ENCODE measurements at places on chromosomes 3 and 15.

DNA sequence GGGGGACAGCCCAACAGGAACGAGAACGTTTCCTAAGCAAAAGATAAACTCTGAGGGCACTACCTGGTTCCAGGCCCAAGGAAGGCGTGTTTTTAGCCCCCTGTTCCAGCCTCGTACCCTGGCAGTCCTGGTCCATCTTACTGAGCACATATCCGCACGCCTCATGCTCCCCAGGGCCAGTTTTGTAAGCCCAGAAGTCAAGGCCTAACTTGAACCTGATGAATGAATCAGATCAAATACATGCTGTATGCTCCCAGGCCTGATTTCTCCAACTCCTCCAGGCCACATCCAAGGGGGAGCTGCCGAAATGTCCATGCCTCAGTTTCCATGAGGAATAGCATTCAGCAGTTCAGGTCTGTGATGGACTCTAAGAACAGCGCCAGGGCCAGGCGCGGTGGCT is 14.3 kb upstream of the DOCK3 start:
- DNase-seq, result no peak

GRCh38 chr3:52432225-52432624 is 12.7 kb downstream of the SEMA3G start:
- DNase-seq, result no peak

DNA sequence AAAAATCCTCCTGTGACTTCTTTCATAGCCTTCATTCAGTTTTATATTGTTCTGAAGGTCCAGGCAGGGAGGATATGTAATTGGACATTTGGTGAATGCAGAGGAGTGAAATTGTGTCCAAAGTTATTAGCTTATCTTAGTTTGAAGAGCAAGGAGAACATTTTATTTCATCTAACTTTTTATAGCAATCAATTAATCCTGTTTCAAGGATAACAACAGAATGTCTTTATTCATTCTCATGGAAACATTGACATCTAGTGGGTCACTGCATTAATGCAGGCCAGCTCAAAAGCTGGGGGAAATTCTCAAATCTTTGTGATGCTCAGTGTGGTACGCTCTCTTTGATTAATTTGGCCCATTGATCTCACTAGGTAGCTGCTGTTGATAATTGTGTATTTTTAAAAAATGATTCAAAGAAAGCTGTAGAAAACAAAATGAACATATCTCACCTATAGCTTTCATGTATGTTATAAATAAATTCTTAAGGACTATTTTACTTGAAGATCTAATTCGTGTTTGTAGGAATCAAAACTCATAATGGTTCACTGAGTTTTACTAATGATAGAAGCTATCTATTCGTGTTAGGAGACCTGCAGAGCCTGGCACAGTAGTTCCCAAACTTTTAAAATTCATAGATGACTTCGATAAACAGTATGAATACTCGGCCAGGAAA is 150.8 kb upstream of the KCNMB2 start:
- peak; percentile 66 for DNase-seq

DNA sequence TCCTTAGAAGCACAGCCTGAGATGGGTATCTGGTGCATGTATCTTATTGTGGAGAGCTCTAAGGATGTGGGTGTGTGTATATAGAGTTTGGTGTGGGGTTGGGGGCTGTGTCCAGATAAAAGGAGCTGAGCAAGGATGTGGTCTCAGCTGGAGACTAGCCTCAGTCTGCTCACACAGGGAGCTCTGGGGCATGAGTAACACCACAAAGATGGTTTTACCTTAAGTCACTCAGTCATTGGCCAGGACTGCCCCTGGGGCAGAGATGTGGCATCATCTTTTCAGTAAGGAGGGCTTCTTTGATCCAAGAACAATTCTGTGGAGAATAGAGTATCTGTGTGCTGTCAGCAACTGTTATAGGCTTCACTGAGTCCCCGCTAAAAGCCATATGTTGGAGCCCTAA is 163.4 kb upstream of the NUDT16 start:
- DNase-seq, result no peak

GRCh38 chr3:2568156-2568555 is 469.5 kb downstream of the CNTN4 start:
- DNase-seq, result no peak

GRCh38 chr3:23785097-23785645 is 20.6 kb upstream of the UBE2E1 start:
- no peak for DNase-seq

DNA sequence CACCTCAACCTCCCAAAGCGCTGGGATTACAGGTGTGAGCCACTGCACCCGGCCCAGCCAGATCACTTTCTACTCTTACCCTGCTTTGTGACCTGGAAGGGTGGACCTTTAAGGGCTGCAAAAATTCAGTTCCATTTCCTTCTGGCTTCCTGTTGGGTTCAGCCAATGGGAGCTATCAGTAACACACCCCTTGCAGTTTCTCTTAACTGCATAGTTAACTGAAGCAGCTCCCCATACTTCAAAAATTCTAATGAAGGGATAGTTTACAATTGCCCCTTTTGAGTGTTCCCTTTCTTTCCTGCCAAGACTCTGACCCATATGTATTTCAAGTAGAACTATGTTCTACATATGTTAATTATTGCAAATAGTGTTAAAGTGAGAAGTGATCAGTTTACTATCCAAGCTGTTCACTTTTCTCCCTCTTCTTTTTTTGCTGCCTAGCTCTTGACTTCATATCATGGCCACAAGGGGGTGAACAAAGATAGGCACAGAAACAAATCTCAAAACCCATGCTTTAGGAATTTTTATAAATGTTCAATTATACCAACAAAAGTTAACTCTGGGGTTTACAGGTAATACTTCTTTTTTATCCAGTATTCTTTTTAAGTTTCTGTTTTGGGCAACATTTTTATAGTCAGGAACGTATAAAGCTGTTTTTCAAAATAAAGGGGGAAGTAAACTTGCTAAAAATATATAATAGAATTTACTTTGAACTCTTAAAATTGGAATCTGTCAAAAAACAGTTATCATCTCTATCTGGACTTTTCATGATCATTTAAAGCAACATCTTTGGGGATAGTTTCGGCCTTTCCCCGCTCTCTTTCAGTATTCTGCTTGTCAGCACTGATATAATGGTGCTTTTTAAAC is 8.1 kb downstream of the PGBD4 start:
- DNase-seq, result peak; percentile 80

GRCh38 chr3:18379647-18380046 is 45.5 kb downstream of the SATB1 start:
- DNase-seq, result no peak

DNA sequence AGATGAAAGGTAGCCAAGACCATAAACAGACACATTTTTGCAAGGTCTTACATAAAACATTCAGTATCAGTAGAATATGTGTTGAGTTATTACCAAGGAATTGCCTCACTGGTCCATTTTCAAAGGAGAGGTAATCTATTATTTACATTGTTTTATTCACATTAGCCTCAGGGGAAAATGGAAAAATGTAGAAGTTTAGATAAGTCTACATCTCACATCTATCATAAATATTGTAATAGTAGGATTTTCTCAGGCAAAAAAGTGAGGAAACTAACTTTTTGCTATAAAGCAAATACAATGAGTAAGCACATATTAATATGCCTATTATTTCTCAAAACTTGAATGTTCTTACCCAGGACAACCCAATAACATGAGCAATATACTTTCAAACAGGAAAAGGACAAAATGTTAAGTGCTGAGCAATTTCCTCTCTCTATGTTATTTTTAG is 184.6 kb upstream of the AGTR1 start:
- DNase-seq, result no peak

- DNase-seq, result no peak
These were observed 93.7 kb downstream of the FBLN2 start for GRCh38 chr3:13642597-13642996.

GRCh38 chr15:29452881-29453731 is 183.5 kb upstream of the NSMCE3 start:
- DNase-seq, result no peak

GRCh38 chr3:102230057-102230456 is 204.8 kb upstream of the ZPLD1 start:
- DNase-seq, result peak; percentile 52

GRCh38 chr3:159894386-159894785 is 94.2 kb upstream of the IL12A start:
- no peak for DNase-seq

GRCh38 chr15:47294765-47295259 is 422.5 kb upstream of the SEMA6D start:
- no peak for DNase-seq

- DNase-seq, result no peak
These were observed 117.3 kb downstream of the DMXL2 start for GRCh38 chr15:51505251-51505650.

DNA sequence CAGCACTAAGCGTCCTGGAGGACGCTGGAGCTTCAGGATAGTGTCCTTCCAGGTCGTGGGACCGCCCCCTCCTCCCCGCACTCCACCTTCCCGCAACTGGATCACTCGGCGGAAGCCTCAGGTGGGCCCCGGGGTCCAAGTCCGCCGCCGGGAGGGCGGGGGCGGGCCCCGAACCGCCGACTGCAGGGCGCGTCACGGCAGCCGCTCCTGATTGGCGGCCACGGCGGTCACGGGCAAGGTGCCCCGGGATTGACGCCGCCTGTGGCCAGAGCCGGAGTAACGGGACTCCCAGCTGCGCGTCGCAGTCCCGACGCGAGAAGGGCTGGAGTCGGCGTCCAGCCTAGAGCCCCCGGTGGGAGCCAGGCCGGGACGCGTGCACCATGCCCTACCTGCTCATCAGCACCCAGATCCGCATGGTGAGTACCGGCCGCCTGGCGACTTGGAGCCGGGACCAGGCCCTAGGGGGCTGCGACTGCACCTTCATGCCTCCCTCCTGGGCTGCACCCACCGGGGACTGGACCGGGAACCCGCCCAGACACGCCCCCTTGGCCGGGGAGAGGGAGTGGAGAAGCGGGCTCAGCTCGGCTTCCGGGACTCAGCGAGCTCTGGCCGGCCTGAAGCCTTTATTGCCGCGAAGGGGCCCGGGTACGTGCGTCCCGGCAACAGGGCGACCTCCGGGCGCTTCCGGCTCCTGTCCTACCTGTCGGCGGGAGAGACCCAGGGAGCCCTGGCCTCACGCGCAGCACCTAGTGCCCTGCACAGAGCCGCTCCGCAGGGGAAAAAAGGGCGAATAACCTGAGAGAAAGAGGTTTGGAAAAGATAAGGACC is at the start of gene GCHFR:
Gene GCHFR, plus strand, starts transcription at position 268 of the 828 bp plus-strand sequence. Its CDS starts 113 bp downstream, at position 381.
- peak; percentile 89 for DNase-seq

- no peak for DNase-seq
These were observed at the start of gene WNT7A for GRCh38 chr3:13879946-13880810. Gene WNT7A, minus strand, starts transcription at chr3:13880071. Its CDS starts 255 bp downstream, at chr3:13879816.

DNA sequence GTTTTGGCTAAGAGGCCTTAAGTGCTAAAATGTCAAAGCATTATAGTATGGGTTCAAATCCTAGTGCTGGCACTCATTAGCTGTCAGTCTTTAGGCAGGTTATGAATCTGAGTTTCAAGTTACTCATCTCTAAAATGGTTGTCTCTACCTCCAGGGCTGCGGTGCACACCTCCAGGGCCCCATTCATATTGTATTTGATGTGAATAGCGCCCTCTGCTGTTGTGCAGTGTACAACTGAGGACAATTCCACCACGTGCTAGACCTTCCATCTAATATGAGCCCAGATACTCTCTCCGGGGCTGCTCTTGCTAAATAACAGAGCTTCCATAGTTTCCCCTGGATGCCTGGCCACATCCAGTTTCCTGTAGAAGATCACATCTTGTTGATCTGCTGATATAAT is 54.3 kb downstream of the OXNAD1 start:
- DNase-seq, result peak; percentile 79

DNA sequence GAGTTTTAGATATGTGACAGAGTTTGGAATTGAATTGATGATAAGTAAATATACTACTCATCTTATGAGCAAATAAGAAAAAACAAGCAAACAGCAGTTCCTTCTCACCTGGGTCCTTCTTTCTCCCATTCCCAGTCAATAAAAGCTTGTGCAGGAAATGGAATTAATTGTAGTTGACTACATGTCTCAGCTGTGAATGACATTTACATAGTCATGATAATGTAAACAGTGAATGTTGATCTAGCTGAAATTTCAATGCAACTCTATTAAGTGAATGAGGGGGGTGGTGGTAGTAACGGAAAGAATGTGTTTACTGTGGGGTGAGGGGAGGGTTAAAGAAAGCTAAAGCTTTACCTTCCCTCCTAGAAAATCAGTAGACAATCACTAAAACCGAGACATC is 76.2 kb downstream of the NFKBIZ start:
- no peak for DNase-seq

Data from Karpas-422 (cell line).